ENCODE measurements at places on chromosomes 2 and 18.

DNA sequence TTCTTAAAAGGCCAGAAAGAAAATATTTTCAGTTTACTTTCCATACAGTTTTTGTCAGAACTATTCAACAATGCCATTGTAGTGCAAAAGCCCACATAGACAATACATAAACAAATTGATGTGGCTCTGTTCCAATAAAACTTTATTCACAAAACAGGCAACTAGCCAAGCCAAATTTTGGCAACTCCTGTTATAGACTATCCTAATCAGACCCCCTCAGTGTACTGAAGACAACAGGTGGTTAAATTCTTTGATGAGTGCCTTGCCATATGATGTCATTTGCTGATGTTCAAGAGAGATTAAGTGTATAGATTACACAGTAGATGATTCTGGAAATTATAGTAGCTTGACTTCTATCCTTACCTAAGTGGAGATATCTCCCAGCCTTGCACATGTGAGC lies 83.4 kb downstream of the FANCL start:
- DNase-seq = no peak

DNA sequence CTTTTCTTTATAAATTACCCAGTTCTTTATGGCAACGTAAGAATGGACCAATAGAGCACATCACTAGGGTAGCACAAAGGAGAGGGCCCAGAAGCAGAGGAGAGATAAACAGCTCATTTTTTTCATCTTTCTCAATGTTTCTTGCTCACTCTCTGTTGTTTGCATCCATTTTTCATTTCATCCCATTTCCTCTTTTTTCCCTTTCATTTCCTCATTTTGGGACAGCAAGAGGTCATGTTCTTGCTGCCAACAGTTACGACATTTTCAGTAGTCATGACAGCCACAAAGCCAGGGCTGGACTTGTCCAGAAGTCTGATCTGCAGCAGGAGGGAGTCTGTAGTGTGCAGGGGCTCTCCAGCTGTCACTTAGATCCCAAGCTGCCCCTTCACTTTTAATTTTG lies 52.7 kb upstream of the CYP1B1 start:
- no peak for DNase-seq

DNA sequence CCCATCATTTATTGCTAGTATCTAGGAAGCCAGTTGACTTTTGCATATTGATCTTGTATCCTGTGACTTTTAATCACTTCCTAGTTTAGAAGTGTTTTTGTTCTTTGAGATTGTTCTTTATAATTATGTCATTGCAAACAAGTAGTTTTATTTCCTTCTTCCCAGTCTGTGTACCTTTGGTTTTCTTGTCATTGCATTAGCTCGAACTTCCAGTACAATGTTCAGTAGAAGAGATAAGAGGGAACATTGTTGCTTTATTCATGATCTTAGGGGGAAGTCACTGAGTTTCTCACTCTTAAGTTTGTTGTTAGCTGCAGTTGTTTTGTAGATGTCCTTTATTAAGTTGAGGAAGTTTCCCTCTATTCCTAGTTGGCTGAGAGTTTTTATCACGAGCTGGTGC lies 61.0 kb downstream of the TRAPPC12 start:
- no peak for DNase-seq

- DNase-seq = no peak
These were observed 37.1 kb upstream of the CCNYL1 start for GRCh38 chr2:207674266-207674774.

- no peak for DNase-seq
These were observed 104.7 kb downstream of the VSNL1 start for GRCh38 chr2:17644997-17645720.

GRCh38 chr2:135974036-135974435 lies 11.4 kb downstream of the DARS1 start:
- DNase-seq = no peak

DNA sequence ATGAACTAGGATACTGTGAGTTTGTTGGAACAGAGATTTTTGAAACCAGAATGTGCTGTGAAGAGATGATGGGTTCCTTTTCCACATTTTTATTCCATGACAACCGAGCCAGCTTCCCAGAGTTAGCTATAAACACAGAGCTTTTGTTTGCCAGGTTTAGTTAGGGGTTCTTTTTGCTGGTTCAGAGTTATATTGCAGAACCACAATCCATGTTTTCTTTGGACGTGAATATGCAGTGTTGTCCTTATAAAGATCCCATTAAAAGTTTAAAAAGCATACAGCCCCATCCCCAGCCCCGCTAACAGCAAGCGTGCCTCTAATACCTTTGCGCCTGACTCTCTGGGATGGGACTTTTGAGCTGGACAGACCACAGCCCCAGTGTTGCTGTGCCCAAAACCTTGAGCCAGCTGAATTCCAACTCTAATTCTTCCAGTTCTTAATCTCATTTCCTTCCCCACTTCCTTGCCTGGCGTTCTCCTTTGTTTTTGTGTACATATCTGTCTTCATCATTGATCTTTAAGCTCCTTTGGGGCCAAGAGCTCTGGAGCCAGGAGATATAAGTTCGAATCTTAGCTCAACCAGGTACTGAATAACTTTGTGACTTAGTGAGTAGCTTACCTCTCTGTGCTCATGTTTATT lies 72.3 kb downstream of the SPATS2L start:
- DNase-seq = no peak

- DNase-seq = no peak
These were observed 691.2 kb downstream of the EPHA4 start for GRCh38 chr2:220880623-220881596.

GRCh38 chr2:144431392-144431783 lies 88.5 kb downstream of the ZEB2 start:
- DNase-seq = no peak

GRCh38 chr2:132901661-132902060 lies 231.7 kb upstream of the LYPD1 start:
- no peak for DNase-seq

DNA sequence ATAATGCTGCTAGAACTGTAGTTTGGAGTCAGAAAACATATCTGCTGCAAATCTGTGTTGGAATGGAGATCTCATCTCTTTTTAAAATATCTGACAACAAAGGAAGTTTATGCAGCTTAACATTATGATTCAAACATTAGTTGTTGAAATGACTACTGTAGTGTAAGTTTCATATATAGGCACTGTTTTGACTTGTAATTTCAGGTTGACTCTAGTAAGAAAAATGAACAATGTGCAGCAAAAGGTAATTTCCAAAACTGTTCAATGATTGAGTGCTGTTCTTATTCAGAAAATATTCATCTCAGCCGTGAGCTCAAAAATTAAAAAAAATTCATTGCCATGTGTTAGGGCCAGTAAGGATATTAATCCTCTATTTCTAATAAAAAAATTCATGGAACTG lies 48.5 kb downstream of the CCDC138 start:
- DNase-seq = no peak

DNA sequence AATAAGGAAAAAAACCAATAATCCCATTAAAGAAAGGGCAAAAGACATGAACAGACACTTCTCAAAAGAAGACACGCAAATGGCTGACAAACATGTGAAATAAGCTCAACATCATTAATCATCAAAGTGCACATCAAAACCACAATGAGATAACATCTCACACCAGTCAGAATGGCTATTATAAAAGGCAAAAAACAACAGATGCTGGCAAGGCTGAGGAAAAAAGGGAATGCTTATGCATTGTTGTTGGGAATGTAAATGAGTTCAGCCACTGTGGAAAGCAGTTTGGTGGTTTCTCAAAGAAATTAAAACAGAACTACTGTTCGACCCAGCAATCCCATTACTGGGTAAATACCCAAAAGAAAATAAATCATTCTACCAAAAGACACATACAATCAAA lies 285.6 kb downstream of the NR4A2 start:
- no peak for DNase-seq

DNA sequence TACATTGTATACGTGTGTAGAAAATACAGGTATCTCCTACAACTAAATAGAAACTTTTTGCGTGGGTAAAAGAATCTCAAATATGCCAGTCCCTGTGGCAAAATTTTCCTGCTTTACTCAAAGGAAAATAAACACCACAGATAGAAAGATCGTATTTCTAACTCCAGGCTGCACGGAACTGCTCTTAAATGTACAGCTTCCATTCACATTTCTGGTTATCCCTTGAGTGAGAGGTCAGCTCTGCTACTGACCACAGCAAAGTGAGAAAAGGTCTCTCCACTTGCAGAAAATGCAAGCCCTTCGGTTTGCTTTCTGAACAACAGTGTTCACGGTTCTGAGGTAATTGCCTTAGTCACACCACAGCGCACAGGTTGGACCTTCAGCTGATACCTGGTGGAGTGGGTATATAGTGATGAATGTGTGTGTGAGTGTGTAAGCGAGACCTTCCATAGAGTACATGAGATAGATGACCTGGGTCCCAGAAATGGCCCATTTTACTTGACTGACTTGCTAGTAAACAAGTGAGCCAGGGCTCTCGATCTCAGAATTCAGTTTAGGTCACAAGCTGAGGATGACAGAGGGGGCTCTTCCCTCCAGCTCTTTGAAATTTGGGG lies 52.1 kb downstream of the ALPK2 start:
- DNase-seq = no peak

- no peak for DNase-seq
These were observed 50.5 kb downstream of the RAB27B start for GRCh38 chr18:54878659-54879358.

DNA sequence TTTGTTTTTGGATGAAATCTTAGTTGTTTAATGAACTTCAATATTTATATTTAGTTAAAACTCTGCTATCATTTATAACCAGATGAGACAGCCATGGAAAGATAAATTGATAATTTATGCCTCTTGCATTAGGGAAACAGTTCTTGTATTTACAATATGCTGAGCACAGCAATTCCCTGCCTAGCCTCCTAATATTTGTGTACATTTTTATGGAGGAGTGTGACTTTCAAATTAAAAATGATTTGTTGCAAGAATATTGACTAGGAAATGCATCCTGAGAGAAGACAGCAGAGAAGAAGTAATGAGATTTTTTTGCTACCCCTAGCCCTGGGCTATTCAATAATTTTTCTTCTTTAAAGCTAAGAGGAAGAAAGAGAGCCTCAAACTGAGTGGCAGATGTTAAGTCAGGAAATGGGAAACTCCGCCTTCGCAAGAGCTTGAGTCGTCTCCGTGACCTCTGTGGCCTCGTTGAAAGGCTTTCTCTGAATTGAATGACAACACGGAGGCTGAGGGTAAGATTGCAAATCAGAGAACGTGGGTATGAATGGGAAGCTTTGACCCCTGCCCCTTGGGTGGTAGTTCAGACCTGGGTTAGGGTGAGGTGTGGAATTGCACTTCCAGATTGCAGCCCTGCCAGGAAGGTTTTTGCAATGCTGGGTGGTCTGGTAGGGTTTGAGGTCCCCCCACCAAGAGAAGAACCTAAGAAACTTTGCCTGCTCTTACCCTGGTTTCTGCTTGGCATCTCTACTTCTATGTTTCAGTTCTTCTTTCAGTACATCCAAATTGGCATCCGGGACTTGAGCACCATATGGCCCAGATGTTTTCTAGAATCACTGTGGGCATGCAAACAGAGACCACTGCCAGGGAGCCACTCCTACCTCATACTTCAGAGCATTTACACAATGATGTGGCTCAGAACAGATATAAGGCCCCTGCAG lies 210.3 kb upstream of the RBMS1 start:
- no peak for DNase-seq

- no peak for DNase-seq
These were observed 12.6 kb downstream of the ZBTB7C start for GRCh38 chr18:48396561-48396960.

- DNase-seq = no peak
These were observed 174.9 kb downstream of the EPHA4 start for GRCh38 chr2:221397187-221397586.

DNA sequence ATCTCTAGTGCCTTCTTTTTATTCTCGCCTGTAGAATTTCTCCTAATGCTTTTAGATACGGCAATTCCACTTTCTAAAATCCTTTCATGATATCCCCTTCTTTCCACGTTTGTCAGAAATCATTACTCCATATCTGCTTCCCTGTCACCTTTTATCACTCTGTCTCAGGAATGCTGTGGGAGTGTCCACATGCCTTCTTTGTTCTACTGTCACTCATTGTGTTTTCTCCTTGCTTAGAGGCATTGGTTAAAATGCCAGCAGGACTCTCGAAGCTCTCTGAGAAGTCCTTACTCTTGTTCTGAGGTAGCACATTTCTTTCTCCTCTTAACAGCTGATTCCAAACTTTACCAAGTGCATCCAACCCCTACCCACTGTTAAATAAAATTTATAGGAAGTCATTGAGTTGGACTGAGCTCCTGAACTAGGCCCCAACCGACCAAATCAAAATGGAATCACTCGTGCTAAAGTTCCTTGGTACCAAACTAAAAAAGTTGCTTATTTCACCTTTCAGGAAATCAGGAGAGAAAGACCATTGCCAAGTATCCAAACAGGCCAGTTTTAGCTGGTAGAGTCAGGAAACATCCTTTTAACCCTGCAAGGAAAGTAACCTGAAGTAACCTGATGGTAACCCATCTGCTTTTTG lies 10.6 kb upstream of the GALNT5 start:
- no peak for DNase-seq

DNA sequence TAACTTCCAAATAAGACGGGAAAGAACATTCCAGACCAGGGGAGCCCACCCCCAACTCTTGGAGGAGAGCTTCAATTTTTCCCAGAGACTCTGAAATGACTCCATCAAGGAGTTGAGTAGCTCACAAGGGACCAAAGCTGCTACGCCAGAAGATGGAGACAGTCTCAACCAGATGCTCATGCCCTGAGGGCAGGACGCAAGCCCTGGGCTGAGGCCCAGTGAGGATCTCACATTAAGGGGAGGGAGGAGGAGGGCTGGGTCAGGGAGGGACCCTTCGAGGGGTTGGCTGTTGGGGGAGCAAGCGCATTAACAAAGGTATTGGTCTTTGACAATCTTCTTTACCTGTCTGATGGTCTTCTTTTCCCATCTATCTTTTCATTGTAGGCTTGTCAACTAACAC lies 141.3 kb upstream of the SLC1A4 start:
- no peak for DNase-seq

GRCh38 chr2:197128897-197129296 lies 181.7 kb downstream of the ANKRD44 start:
- DNase-seq = no peak

DNA sequence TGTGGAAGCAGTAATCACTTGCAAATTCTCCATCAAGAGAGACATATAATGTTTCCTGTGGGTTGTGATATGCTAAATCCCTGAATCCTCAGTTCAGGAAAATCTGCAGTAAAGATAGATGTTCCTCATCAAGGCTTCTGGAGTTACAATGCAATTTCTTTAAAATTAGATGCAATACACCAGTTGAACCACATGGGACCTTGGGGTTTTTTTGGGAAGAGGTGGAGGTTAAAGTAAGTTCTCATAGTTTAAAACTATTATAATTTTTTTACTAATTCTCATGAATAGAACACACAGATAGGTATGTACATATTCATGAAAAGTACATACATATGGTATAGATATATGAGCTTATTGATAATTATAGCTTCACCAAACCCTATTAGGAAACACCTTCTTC lies 496.2 kb downstream of the SATB2 start:
- no peak for DNase-seq

- no peak for DNase-seq
These were observed 325.9 kb upstream of the LINC00305 start for GRCh38 chr18:64474773-64475172.

- DNase-seq = no peak
These were observed 439.7 kb upstream of the CDH20 start for GRCh38 chr18:60893355-60894097.

All from stimulated activated CD4-positive, alpha-beta T cell treated with anti-CD3 and anti-CD28 coated beads, Interleukin-2, amount 100 ng/mL, for 24 hours (primary cell).